Stimulated activated CD8-positive, alpha-beta memory T cell treated with anti-CD3 and anti-CD28 coated beads, Interleukin-4, amount 100 ng/mL, for 4 hours (primary cell): ENCODE measurements at places on chromosomes 11 and 22.

- no peak for DNase-seq
Observed at GRCh38 chr22:44202261-44202789, 21.6 kb downstream of the PARVG start.

- no peak for DNase-seq
Observed at GRCh38 chr11:76577921-76578653, 92.5 kb downstream of the LRRC32 start.

- no peak for DNase-seq
Observed at GRCh38 chr22:46687048-46687444, 51.0 kb downstream of the CERK start.

DNA sequence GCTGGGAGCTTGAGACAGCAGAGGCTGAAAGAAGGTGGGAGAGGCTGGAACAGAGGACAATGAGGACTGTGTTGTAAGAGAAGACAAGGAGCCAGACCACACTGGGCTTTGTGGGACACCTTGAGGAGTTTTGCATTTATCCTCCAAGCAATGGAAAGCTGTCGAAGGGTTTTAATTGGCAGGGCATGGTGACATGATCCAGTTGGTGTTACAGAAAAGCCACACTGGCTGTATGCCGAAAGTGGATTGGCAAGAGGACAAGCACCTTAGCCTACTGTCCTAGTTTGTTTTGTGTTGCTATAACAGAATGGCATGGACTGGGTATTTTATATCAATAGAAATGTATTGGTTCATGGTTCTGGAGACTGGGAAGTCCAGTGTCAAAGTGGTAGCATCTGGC is 14.0 kb upstream of the APLNR start:
- no peak for DNase-seq
